ENCODE measurements at places on chromosomes 6 and 20.
A peak's percentile ranks its signal among the peaks of the same experiment; 100 is the strongest.

- DNase-seq: no peak
Observed at GRCh38 chr6:147063469-147064031, 140.7 kb upstream of the STXBP5 start.

DNA sequence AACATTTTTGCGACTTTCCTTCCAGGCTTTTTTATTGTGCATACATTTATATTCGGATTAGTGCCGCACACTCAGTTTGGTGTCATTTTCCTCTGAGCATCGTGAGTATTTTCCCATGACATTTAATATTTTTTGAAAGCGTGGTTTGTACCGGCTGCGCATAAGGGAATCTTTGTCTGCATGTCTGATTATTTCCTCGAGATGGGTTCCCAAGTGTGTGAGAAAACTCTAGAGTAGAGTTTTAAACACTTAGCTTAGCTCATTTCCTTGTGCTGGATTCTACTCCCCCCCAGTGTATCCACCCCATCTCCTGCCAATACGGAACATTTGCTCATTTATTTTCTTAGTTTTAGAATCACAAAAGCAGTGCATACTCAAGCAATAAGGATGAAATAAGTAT is 94.3 kb downstream of the CDC5L start:
- no peak for DNase-seq

- DNase-seq: no peak
Observed at GRCh38 chr20:49545572-49545971, 22.4 kb downstream of the PTGIS start.

DNA sequence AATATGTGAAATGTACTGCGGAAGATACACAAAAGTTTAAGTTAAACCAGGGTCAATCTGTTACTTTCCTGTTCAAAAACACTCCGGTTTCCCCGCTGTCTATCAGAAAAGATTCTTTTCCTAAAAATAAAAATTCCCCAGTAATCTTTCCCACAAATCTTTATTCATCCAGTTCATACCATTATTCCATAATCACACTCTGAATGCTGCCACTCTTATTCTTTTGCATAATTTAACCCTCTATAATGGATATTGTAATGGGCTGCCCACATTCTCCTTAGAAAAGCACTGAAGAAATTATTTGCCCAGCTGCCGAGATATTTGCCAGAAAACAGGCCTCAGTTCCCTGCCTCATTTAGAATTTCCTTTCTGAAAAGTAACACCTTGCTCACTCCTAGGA is 68.6 kb downstream of the EPHA7 start:
- DNase-seq: no peak

GRCh38 chr6:36688739-36689075 is 8.9 kb upstream of the RAB44 start:
- no peak for DNase-seq

DNA sequence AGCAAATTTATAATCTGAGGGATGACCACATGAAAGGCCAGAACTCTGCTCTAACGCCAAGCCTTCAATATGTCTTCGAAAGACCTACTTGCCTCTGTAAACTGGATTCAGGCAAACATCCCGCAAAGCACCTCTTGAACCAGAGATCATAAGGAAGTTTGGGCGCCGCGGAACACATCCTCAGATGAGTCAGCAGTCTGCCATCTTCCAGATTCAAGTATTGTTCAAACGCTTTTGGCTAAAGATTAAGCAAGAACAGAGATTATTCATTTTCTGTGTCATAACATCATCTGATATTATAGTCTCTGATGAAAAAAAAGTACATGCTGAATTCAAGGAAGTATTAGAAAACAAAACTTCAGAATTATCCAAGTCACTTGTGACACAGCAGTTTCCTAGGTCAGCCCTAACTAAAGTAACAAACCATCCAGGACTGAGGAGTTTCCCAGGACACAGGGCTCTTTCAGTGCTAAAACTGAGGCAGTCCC is 20.8 kb downstream of the TBC1D7 start:
- no peak for DNase-seq

- DNase-seq: no peak
Observed at GRCh38 chr6:99467509-99468106, 42.5 kb upstream of the PNISR start.

DNA sequence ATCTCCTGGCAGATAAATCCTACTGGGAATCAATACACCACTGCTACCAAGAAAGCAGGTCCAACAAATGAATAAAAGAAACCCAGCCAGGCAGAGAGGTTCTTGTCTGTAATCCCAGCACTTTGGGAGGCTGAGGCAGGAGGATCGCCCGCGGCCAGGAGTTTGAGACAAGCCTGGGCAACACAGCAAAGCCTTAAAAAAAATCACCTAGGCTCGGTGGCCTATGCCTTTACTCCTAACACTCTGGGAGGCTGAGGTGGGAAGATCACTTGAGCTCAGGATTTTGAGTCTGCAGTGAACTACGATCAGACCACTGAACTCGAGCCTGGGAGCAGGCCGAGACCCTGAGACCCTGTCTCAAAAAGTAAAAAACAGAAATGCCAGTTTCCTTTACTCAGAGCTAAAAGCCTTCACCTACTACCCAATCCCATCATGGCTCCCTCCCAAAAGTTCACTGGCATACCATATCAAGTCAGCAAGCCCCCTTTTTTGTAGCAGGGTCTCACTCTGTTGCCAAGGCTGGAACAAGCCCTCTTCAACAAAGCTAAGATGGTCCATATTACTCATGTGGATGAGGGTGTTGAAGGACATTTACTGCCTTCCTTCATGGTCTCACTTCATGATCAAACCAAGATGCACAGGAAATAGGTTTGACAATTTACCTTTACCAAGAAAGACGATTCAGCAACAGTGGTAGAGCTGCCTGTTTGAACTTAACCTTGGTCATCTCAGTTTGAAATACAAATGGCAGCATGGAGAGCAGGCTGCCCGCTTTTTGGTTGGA is 5.3 kb downstream of the SNX5 start:
- DNase-seq: no peak

DNA sequence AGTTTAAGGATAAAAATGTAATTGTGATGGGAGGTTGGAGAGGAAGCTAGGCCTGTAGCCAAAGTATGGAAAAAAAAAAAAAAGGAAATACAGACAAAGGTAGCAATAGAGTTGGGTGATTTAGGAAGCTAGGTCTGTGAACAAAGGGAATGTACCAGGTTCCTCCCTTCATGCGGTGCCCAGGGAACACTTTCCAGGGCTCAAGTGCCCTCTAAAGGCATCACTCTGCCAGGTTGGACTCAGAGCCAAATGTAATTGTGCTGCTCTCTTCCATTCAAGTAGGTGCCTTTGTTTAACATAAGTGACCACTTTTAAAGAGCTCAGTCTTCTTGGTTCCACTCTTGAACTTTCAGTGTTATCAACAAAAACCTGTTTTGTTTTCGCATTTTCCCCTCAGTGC is 159.7 kb upstream of the AHI1 start:
- no peak for DNase-seq

DNA sequence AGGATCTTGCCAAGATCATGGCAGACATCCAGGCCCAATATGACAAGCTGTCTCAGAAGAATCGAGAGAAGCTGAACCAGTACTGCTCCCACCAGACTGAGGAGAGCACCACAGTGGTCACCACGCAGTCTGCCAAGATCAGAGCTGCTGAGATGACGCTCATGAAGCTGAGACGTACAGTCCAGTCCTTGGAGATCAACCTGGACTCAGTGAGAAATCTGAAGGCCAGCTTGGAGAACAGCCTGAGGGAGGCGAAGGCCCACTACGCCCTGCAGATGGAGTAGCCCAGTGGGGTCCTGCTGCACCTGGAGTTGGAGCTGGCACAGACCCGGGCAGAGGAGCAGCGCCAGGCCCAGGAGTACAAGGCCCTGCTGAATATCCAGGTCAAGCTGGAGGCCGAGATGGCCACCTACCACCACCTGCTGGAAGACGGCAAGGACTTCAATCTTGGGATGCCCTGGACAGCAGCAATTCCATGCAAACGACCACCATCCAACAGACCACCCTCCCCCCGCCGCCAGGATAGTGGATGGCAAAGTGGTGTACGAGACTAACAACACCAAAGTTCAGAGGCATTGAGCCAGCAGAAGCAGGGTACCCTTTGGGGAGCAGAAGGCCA is 44.7 kb upstream of the GRM4 start:
- DNase-seq: peak; percentile 58

GRCh38 chr6:87822011-87822410 is 120.0 kb upstream of the AKIRIN2 start:
- DNase-seq: no peak

DNA sequence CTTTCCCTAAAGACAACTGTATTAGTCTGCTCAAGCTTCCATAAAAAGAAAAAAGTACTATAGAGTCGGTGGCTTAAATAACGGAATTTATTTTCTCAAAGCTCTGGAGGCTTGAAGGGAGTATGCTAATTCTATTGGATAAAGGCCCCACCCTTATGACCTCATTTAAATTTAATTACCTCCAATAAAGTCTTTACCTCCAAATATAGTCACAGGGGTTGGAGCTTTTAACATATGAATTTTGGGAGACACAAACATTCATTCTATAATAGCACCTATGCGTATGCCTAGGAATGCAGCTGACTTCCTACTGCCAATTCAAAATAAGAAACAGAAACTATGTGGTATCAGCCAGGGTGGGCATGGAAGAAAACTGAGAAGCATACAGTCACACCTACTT is 25.4 kb downstream of the KIAA0319 start:
- DNase-seq: no peak

GRCh38 chr6:19325335-19325789 is 511.8 kb upstream of the ID4 start:
- DNase-seq: no peak

DNA sequence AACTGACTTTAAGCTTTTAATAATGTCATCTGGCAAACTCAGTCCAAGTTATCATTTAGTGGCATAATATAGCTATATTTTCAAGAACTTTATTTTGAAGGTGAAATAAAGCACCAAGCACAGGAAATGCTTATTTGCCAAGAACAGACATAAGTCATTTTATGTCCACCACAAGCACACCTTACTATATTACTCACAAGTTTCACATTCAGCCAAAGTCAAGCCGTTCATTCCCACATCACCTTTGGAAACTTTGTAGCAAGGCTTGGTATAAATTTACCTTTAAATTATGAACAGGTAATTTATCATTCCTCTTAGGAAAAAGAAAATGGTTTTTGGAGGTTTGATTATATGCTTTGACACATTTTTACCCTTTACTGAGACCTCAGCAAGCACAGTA is 236.8 kb upstream of the FKBP1C start:
- no peak for DNase-seq

GRCh38 chr6:62721408-62721807 is 435.4 kb upstream of the KHDRBS2 start:
- DNase-seq: no peak

GRCh38 chr6:157806131-157806855 is 16.8 kb upstream of the SNX9 start:
- DNase-seq: no peak

- no peak for DNase-seq
Observed at GRCh38 chr6:18400831-18401446, 13.8 kb downstream of the RNF144B start.

DNA sequence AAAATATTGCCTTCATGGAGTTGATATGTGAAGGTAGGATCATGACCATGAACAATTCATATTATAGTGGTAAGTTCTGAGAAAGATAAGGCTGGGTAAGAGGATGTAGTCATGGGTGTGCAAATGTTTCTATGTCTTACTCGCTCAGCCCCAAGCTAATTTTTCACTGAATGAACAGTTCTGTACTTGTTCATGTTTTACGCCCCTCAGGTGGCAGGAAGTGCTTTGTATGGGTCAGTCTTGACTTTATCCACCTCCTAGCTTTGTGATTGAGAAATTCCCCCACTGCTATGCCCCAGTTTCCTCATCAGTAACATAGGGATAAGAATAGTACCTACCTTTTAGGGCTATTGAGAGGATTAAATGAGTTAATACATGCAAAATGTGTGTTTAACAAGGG is 148.2 kb upstream of the KCNG1 start:
- no peak for DNase-seq

DNA sequence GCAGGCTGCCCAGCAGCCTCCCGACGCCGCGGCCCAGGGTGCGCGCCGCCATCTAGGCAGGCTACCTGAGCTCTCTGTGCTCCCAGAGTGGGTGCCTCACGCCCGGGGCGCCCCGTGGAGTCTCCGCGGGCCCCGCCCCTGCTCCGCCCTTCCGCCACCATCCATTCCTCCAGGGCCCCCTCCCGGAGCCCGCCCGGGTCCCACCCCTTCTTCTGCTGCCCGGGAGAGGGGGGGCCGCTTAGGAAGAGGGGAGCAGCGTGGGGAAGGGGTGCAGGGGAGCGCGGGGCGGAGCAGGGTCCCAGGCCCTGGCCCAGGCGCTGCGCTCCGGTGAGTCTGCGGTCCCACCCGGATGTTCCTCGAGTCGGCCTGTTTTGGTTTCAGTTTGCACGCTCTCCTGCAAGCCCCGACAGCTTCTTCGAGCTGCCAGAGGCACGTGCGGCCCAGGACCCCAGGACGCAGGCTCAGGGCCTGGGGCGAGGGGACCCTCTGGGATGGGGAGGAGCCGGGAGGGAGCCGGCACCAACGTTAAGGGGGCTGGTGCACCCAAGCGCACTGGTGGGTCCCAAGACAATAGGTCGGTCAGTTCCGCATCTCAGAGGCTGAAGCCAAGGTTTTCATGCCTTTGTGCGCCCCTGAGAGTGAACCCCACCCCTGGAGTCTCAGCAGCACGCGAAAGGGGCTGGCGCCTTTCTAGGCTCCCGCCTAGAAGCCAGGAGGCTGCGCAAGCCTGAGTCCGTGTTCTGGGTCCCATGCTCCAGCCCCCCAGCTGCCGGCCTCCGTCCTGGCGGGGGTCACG is at the start of gene ACSS1:
TSS of gene ACSS1 (minus strand) at position 89 of the 796 bp plus-strand sequence. CDS start at position 52, 37 bp downstream.
- peak; percentile 84 for DNase-seq

DNA sequence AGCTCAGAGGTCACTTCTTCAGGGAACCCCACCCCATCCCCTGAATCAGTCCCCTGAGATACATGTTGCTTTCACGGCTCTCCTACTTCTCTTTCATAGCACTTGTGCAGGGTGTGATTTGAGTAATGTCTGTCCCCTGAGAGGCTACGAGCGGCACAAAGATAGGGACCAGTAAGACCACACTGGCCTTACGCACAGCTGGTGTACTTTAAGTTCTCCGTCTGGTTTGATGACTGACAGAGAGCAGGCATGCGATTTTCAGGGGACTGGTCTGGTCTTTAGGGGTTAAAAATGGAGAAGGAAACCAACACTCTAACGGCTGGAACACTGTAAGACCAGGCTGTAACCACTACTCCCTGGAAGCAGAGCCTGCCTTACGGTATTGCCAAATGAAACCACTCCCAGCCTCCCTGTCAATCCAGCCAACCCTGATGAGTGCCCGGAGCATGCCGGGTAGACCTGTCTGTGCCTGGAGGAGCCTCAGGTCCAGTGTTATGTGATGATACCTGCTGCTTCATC is 47.1 kb downstream of the ELMO2 start:
- DNase-seq: no peak
